ENCODE measurements at places on chromosomes 16 and 17.

GRCh38 chr16:85755929-85756768 is 5.3 kb upstream of the C16orf74 start:
- no peak for DNase-seq

GRCh38 chr16:85068746-85069145 is 41.2 kb downstream of the KIAA0513 start:
- no peak for DNase-seq

DNA sequence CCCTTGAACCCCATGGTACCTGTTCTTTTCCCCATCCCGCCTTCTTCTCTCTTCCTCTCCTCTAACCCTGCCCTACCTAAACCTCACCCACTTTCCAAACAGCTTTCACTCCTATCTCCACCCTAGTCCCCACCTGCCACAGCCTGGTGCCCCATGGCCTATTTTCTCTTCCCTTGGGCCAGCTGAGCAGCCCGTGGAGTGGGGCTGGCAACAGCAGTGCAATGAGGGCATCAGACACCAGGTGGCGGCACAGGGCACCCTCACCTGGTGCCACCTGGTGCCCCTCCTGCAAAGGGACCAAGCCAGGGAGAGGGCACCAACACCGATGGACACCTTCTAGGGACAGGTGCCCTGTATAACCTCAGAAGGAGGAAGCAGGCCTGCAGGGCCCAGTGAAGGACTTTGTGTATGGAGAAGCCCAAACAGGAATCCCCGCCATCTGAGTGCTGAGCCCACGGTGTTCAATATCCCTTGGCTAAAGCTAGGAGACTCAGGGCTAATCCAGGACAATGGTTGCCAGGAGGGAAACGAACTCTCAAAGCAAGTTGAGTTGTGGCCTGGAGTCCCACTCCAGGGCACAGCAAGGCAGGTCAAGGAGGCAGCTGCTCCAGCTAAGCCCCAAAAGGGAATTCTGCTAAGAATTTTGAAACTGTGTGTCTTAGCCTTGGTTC is 4.0 kb upstream of the ABCC3 start:
- DNase-seq, result no peak

- no peak for DNase-seq
Observed at GRCh38 chr17:49210158-49211029, at the start of the genes ABI3 and GNGT2. Gene ABI3 (plus strand): TSS chr17:49210707. CDS start chr17:49210725, 18 bp downstream. Gene GNGT2 (minus strand): TSS chr17:49210574. CDS start chr17:49207422, 3,152 bp downstream.

DNA sequence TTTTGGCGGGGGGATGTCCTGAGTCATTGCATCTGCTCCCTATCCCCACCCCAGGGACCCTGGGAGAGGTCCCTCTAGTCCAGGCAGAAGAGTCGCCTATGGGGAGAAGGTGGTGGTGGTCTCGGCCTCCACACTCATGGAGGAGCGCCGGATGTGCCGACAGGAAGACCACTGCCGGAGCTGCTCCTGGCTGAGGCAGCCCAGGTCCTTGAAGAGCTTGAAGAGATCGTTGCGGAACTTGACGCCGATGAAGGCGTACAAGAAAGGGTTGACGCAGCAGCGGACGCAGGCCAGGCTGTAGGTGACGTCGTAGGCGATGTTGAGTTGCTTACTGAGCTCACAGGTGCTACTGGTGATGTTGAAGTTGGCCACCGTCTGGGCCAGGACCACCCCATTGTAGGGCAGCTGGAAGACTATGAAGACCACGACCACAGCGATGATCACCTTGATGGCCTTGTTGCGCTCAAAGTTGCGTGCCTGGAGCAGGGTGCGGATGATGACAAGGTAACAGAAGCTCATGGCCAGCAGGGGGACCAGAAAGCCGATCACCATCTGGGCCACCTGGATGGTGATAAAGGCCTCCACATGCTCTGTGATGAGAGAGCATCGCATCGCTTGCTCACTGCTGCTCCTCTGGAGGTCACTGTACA is 10.5 kb downstream of the CCR7 start:
- DNase-seq, result peak; percentile 54

GRCh38 chr16:88653596-88654362 is 2.9 kb upstream of the CYBA start:
- no peak for DNase-seq

- DNase-seq, result no peak
Observed at GRCh38 chr17:61431594-61432311, 20.5 kb upstream of the TBX4 start.

DNA sequence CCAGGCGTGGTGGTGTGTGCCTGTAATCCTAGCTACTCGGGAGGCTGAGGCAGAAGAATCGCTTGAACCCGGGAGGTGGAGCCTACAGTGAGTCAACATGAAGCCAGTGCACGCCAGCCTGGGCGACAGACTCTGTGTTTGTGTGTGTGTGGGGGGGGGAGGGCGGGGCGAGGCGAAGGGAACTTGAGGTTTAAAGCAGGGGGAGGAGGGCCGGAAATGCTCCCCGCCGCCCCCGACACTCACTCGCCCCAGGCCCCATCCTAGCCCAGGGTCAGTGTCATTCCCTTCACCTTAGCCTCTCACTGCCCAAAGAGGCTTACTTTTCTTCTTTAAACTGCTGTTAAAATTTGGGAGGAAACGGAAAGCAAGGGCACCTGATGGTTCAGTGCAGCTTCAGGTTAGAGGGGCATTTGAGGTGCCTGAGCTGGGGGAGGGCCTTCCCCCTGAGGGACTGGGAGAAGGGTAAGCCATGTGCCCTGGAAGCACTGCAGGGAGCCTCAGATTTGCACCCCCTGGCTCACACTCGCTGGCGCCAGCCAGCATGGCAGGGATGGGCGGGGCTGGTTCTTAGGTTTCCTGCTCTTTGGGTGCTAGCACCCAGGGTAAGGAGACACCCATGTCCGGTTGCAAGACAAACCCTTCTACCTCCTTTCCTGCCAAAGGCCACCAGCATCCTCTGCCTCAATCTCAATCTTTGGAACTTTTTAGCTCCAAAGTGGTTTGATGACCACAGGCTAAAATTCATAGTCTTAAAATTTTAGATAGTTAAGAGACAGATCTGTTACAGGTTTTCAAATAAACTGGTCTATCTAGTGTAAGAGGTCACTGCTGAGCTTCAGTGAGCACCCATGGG is 2.2 kb upstream of the LIMD2 start:
- peak; percentile 53 for DNase-seq

DNA sequence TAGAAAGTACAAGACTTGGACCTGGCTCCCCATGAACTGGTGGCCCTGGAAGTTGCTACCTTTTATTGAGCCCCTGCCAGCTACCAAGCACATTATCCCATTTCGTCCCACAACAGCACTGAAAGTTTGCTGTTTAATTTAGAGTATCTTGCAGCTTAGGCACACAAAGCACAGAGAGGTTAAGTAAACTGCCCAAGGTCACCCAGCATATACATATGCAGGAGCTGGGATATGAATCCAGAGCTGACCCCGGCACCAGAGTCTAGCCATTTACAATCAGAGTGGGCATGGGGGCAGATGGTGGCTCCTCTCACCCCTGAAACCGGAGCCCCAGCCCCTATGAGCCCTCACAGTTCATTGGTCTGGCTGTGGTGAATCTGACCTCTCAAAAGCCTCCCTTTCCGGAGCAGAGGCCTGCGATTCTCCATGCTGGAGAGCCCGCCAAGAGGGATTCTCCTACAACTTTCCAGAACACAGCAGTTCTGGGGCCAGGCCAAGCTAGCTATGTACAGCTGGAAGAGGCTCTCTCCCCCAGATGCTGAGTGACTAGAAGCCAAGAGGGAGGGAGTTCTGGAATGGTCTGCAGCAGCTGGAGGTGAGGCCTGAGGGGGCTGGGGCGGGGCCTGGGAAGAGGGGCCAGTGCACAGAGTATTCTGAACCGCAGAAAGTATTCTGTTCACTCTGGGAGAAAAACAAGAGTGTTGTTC is 58.3 kb downstream of the SREBF1 start:
- peak; percentile 96 for DNase-seq

- no peak for DNase-seq
Observed at GRCh38 chr16:2501946-2502895, 11.5 kb upstream of the ATP6V0C start.

- no peak for DNase-seq
Observed at GRCh38 chr16:86977076-86977676, 340.0 kb downstream of the C16orf95 start.

GRCh38 chr16:88458039-88458772 is 5.1 kb downstream of the ZFPM1 start:
- DNase-seq, result no peak

- DNase-seq, result no peak
Observed at GRCh38 chr16:70253291-70254106, 1.8 kb upstream of the EXOSC6 start.

GRCh38 chr17:73343168-73343634 is 31.4 kb upstream of the CDC42EP4 start:
- peak; percentile 88 for DNase-seq

- no peak for DNase-seq
Observed at GRCh38 chr17:73802314-73802713, 158.1 kb upstream of the SDK2 start.

DNA sequence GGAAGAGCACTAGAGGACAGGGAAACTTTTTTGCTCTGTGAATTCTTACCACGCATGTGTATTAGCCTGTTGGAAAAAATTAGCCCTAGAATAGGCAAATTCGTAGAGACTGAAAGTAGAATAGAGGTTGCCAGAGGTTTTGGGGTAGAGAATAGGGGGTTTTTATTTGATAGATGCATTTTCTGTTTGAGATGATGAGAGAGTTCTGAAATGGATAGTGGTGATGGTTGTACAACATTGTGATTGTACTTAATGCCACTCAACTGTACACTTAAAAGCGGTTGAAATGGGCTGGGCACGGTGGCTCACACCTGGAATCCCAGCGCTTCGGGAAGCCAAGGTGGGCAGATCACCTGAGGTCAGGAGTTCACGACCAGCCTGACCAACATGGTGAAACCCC is 8.0 kb upstream of the DOC2B start:
- no peak for DNase-seq

DNA sequence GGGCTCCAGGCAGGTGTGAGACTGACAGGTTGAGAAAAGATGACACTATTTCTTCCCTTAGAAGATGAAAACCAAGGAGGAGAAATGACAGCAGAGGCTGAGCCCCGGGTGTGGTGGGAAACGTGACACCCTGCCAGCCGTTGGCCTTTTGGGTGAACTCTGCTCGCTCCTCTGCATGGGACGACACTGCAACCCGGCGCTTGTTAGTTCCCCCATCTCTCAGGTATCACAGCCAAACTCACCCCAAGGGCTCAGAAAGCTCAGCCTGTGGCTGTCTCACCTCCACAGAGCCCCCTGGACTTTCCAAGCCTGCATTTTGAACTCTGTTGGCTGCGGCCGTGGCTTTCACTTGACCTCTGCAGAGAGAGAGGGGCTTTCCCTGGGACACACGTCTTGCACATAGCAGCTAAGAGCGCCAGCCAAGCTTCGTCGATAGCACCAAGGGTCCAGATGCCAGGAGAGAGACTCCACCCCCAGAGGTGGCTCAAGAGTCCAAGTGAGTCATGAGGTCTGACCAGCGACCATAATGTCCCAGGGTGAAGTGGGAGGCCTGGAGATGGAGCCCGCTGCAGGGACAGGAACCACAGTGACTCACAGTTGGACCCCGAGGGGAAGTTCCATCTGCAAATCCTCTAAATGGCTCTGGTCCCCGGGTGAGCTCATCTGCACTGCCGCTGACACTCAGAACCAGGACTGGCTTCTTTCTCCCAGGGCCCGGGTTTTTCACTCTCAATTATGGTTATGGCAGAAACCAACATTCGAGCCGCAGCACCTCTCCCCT is 301.9 kb downstream of the SOX9 start:
- no peak for DNase-seq

DNA sequence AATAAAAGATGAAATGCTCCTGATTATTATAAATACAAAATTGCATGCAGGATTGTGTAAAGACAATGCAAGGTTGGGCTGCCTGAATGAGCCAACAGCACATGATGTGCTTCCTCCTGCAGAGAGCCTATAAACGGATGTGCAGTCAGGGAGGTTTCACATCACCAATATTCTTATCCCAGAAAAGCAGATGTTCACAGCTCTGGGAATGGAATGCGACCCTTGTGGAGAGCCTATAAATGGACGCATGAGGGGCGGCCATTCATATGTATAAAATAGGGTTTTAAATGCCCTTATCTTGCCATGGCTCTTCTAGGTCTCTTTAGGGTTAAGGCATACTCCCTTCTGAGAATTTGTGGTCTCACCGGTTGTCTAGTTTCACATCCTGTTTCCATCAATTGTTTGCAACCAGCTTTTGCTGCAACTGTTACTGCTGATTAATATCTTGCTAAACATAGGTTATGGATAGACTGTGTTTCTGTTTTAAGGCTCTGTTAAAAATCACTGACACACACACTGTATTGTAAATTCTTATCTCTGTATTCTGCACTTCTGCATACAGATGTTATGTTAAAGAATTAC is 31.9 kb downstream of the SLFN11 start:
- DNase-seq, result no peak

- DNase-seq, result peak; percentile 63
Observed at GRCh38 chr17:77235370-77235941, 94.7 kb downstream of the SEC14L1 start.

- peak; percentile 94 for DNase-seq
Observed at GRCh38 chr17:46266656-46267544, 28.0 kb upstream of the LRRC37A start.

GRCh38 chr17:12659500-12659899 is 6.2 kb upstream of the MYOCD start:
- no peak for DNase-seq

DNA sequence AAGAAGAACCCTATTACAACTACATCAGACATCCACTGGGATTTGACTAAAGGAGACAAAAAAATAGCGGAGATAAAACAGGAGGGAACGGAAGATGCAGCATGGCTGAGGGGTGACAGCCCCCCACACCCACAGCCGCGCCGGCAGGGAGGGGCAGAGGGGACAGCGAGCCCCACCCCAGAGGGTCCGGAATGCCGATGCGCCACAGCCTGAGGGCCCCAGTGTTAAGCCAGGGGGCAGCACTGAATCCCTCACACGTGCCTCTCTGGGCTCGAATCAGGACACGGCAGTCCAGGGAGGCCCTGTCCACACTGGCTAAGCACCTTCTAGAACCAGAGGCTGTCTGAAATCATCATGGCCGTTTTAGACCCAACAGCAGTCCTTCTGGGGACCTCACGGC is 18.8 kb downstream of the MAP1LC3B start:
- peak; percentile 62 for DNase-seq

GRCh38 chr17:72476575-72476986 is 355.8 kb downstream of the SOX9 start:
- no peak for DNase-seq

DNA sequence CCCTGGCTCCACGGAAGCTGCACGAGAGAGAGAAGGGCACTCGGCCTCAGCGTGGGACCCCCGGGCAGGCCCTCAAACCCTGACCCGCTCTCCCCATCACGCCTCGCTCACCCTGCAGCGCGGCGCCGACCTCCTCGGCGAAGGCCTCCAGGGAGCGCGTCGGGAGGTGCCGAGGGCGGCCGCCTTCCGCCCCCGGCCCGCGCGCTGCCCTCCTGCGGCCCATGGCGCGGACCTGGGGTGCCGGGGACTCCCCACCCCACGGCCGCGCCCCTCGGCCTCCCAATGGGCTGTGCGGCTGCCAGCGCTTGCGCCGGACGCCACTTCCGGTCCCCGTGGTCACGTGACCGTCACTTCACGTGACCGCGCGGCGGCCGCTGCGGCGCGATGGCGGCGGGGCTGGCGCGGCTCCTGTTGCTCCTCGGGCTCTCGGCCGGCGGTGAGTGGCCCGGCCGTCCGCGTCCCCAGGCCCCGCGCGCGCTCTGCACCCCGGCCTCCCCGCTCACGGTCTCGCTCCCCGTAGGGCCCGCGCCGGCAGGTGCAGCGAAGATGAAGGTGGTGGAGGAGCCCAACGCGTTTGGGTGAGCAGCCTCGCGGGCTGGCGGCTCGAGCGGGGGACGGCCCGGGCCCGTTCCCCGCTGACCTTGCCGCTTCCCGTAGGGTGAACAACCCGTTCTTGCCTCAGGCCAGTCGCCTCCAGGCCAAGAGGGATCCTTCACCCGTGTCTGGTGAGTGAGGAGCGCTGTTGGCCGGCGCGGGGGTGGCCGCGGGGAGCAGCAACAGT is at the start of the genes GNPTG and TSR3:
GNPTG (plus strand) TSS at position 350 of the 781 bp plus-strand sequence; CDS start at position 385, 35 bp downstream.
TSR3 (minus strand) TSS at position 297 of the 781 bp plus-strand sequence; CDS start at position 223, 74 bp downstream.
- DNase-seq, result peak; percentile 90

- DNase-seq, result no peak
Observed at GRCh38 chr17:41416479-41416878, 7.9 kb downstream of the KRT37 start.

Measured in left forelimb (tissue), 1 donor.